Activated CD8-positive, alpha-beta memory T cell treated with anti-CD3 and anti-CD28 coated beads for 4 hours (primary cell): ENCODE measurements at places on chromosomes 5 and 9.

DNA sequence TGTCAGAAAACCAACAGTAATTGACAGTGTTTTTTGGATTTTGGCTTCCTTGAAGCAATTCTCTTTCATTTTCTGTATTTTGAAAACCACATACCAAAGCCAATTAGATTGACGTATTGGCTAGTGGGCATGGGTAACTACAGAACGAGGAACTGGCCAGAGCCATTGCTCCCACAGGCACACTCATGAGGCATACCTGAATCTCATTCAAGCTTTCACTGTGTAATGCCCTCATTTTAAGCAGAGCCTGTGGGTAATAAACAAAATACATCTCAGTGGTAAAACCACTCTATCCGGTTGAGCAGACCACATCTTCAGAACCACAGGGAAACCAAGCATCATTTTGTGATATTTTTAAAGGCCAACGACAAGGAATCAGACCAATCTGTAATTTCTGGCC lies 394.1 kb downstream of the ZNF608 start:
- no peak for DNase-seq

GRCh38 chr5:168430296-168430695 lies 56.0 kb upstream of the RARS1 start:
- DNase-seq = no peak

DNA sequence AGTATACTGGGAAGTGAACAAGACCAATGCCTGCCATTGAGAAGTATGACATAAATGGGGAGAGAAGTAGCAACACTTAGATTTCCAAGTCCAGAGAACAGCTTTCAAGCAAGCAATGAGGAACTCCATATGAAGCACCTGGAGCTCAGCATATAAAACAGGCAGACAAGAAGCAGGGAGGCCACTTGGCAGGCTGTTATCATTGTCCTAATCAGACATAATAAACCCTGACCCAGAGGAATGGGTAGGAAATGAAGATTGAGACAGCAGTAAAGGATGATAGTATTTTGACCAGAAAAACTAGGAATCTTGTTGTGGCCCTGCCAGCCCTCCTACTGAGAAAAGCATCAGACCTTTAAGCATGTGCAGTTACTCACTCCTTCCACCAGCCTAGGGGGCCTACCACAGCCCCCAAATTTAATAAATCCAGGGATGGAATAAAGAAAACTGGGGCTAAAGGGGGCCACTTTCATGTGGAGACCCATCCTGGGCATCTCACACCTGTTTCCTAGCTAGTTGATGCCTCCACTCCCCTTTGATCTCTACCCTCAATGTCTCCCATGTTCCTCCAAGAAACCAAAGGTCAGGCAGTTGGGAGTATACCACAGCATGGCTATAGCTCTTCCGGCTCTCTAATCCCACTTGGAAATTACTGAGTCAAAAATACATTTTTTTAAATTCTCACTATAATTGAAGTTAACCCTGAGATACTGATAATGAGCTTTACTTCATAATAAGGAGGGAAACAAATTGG lies 135.1 kb downstream of the SIL1 start:
- DNase-seq = no peak

GRCh38 chr5:100444961-100445360 lies 90.2 kb upstream of the FAM174A start:
- no peak for DNase-seq

GRCh38 chr5:83281176-83281575 lies 190.4 kb upstream of the VCAN start:
- DNase-seq = no peak
